ENCODE measurements at places on chromosomes 7 and 10. TPM values are rescaled to one million over a fixed set of nuclear protein-coding genes. Genes with fewer than 3 reads are reported as not detected.
A peak's percentile ranks its signal among the peaks of the same experiment; 100 is the strongest.

DNA sequence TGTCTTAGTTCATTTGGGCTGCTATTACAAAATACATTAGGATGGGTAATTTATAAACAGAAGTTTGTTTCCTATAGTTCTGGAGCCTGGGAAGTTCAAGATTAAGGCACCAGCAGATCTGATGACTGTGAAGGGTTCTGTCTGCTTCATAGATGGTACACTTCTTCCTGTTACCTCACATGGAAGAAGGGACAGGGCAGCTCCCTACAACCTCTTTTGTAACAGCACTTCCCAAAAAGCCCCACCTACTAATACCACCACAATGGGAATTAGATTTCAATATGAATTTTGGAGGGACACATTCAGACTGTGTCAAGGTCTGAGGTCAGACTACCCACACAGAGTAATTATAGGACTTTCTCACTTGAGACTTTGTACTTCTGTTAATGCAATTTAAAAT lies 260.3 kb downstream of the ARHGAP12 start:
- no peak for DNase-seq

DNA sequence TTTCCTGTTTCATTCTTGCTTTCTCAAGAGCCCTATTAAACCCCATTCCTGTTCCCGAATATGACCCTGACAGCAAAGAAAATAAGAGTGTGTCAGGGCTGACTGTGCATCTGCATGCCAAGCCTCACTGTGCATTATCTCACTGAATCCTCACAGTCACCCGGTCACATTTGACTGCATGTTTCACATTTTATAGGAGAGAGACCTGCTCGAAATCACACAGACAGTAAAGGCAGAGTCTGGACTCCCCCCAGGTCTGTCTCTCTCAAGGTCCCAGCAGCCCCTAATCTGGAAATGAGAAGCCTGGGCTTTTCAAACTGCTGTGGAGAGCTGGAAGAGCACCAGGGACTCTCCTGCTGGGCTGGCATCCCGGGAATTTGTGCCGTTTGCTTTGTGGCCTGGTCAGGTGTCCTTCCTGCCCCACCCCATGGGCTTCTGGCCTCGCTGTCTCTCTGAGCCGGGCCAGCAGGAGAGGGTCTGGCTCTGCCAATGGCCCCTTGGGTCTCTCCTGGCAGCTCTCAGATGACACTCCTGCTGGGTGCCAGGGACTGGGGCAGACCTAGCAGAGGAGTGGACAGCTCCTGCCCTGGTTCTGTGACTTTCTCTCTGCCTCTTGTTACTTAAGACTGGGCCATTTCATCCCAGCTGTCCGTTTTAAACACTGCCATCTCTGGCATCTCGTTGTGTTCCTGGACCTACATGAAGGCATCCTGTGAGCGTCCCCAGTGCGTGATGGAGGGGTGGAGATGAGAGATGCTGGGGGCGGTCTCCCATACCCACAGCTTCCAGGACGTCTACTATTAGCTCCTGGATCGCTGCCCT lies 173.6 kb downstream of the ARHGAP12 start:
- peak; percentile 19 for DNase-seq

- no peak for DNase-seq
Measured at GRCh38 chr7:17307558-17307957, 9.1 kb downstream of the AHR start.

- DNase-seq: peak; percentile 47
Measured at GRCh38 chr10:49606981-49607535, 3.1 kb upstream of the SLC18A3 start.

DNA sequence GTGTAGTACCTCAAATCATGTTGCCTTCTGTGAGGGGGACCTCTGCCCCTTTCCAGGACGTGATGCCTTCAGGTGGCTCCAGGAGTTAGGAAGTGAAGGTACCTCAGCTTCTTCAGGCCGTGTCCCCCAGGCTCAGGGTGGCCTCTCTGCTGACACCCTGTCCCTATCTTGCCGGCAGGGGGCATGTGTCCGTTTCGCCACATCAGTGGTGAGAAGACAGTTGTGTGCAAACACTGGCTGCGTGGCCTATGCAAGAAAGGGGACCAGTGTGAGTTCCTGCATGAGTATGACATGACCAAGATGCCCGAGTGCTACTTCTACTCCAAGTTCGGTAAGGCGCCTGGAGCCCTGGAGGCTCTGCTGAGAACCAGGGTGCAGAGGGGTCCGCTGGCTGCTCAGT lies 9.2 kb downstream of the CPSF4 start:
- DNase-seq: no peak

GRCh38 chr7:148925836-148926235 lies 41.7 kb upstream of the EZH2 start:
- DNase-seq: no peak

- DNase-seq: no peak
Measured at GRCh38 chr7:5635461-5636445, 145.7 kb downstream of the RNF216 start.

DNA sequence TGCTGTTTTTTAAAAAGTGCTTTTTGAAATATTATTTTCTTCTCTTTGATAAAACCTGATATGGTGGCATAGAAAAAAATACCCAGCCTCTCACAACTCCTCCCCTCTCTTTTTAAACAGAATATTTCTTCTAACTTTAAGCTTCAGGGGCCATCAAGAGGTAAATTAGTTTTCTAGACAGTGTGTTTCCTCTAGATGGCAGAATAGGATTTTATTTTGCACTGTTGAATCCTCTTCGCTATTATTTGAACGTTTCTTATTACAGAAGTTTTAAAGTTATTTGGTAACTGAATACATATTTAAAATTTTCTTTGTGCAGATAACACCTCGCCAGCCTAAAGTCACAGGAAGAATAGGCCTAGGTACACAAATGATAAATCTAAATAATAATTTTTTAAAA lies 30.3 kb downstream of the ARL5B start:
- peak; percentile 39 for DNase-seq

- DNase-seq: no peak
Measured at GRCh38 chr10:88545359-88545758, 37.8 kb downstream of the RNLS start.

Gene PAPOLB
- under 0.01 TPM for total RNA-seq

DNA sequence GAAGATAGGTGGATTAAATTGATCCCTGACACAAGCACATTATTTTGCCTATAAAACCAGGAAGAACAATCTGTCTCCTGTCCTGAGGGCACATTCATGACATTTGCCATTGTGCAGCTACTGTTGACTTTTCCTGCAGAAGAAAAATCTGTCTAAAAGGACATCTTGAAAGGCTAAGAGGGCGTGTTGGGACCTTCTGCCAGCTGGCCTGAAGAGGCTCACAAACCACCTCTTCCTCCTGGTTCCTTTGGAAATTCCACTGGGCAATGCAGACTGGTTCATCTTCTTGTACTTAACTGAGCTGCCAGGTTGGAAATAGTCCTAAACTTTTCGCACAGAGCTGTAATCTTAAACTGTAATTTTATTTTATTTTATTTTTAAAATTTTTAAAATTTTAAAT lies 35.7 kb upstream of the PIP start:
- DNase-seq: no peak

DNA sequence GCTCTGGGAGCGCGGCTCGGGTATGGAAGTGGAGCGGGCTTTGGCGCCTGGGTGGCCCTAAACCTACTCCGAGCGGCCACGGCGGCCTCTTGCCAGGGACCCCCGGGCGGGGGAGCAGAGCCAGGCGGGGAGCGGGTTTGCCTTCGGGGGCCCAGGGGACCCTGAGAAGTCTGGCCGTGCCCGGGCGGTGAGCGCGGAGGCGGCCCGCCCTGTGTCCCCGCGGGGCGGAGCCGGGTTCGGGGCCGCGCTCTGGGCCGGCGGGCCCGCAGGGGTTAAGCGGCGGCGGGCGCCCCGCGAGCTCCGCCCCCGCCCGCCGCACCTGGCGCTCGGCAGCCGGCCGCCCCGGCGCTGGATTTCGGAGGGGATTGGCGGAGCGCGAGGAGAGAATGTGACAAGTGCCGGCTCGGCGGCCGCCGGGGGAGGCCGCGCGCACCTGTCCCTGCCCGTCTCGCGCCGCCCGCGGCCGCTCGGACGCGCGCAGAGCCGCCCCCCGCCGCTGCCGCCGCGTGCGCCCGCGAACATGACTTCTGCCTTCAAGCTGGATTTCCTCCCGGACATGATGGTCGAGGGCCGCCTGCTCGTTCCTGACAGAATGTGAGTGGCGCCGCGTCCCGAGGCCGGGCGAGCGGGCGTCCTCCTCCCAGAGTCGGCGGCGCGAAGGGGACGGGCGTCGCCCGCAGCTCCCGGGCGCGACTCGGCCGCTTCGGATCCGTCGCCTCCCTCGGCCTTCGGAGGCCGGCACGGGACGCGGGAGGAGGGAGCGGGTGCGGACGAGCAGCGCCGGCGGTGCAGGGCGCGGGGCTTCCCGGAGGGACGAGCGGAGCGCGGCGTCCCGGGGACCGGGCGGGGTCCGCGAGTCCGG lies at the start of gene CELF2:
TSS of gene CELF2 (plus strand) at position 303 of the 862 bp plus-strand sequence. CDS start at position 521, 218 bp downstream.
- no peak for DNase-seq

DNA sequence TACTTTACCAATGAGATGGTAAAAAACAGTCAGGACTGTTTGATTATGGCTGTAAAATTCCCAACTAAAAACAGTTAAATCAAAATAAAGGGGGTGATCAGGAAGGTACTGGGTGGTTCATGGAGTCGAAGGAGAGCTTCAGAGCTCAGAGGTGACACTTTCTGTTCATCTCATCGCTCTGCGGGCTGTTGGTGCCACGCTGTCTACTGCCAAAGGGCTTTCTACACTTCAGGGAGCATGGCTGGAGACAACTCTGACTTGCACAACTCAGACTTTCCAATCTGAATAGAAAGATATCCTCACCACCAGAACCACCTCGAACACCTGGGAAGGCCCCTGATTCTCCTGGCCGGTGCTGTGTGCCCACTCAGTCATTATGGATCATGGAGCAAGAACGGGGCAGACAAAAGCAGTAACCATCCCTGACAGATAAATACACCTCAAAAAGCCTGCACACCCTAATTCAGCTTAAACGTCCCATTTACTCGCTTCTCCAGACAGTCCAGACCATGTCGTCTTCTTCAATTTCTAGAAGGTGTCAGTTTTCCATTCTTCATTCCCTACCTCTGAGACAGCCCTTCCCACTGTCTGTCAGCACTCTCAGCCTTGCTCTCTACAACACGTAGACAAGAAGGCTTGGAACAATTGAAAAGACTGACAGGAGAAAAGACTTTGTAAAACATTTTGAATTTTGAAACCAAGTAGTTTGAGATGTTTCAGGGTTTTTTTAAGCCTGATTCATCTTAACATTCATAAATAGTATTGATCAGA lies 348.7 kb upstream of the NFE2L3 start:
- peak; percentile 59 for DNase-seq

GRCh38 chr10:48589266-48589665 lies 15.6 kb downstream of the ARHGAP22 start:
- peak; percentile 98 for DNase-seq
